ENCODE measurements at places on chromosomes 3 and 15. TPM values are rescaled to one million over a fixed set of nuclear protein-coding genes. Genes with fewer than 3 reads are reported as not detected.

DNA sequence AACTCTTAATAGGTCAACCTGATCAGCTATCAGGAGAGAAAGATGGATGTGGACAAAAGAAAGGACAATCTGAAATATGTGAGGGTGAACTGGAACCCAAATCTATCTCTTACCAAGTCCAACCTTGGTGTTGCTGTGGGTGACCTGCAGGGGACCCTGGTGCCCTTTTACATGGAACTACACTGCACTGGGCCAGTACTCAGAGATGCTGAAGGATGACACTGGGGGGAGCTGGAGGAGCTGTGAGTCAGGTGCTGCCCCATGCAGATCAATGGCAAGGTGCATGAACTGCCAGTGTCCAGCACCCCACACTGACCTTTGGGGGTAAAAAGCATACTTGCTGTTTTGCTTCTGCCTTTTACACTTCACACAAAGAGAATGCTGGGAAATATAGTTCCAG lies 55.6 kb upstream of the TBC1D5 start:
- DNase-seq, result no peak

- DNase-seq, result no peak
These were observed 275.9 kb downstream of the ZIC4 start for GRCh38 chr3:147130461-147130860.

The NRROS gene
- 5.9 TPM for polyA plus RNA-seq

DNA sequence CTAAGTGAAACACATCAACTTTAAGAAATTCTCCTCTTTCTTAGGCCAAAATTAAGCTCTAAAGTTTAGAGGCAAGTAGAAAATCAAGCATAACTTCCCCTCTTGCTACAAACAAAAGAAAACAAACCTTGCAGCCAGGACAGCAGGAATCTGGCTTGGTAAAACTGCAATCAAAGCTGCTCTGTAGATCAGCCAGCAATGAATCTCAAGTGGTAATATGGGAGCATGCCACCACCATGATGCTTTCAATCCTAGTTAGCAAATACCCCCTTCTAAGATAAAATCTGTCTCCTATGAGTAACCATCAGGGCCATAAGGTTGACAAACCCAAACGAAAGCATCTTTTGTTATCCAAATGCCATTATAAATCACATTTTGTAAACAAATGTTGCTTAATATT lies 208.3 kb upstream of the PLSCR5 start:
- DNase-seq, result no peak

GRCh38 chr15:59532770-59533379 lies 78.7 kb upstream of the GCNT3 start:
- DNase-seq, result peak; percentile 55

DNA sequence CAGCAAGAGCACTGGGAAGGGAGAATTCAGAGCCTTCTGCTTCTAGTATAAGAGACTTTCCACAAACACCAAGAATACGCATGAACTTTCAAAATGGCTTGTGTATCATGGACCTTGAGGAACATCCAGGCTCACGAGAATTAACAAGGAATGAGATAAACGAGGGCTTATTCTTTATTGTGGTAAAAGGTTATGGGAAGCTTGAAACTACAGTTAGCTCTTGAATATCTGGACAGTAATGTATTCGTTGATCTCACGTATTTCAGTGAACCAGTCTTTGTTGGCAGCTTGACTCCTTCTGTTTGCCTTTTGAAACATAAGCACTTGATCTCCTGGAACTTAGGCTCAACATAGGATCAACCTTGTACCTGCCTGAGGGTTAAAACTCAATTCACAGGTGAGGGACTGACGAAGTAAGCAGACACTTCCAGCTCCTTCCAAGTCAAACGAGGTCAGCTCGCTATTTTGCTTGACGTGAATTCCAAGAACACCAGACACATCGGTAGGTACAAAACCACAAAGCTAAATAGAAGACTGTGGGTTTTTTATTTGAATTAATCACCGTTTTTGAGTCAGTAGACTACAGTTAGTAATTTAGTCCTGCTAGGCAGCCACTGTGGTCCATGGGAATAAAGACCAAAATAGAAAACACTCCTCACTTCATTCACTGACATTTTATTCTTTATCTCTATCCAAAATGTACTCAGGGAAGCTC lies 30.8 kb downstream of the GALNT15 start:
- DNase-seq, result no peak

DNA sequence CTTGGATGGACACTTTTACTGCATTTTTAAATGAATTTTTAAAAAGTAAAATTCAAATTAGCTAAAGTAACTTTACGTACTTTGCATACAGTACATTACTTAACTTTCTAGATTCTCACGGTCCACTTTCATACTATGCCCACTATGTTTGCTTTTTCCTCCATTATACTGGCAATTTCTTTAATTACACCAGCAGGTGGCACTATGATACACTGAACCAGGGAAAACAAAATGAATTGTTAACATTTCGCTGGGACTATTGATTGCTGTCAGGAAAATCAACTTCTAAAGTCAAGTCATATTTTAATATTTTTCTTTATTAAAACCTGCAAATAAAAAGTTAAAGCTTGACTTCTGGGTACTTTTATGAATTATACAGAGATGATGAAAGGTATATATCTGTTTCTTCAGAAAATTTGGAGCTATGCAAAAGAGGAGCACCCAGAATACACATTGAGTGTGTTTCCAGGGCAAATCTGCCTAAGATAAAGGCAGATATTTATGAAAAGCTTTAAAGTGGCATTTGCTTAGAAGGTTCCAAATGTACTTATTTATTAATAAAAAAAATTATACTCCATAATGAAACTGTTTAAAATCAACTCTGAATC lies 21.8 kb upstream of the POU1F1 start:
- DNase-seq, result peak; percentile 2

The LXN gene
- polyA plus RNA-seq, result 7.6 TPM

The FGF12 gene
- polyA plus RNA-seq, result not detected
